Camera-type eye (tissue), 1 donor: ENCODE measurements at places on chromosomes 2 and 18. TPM values are rescaled to one million over a fixed set of nuclear protein-coding genes. Genes with fewer than 3 reads are reported as not detected.

Gene M1AP
- total RNA-seq: 0.44 TPM

Gene FAM110C
- 3.9 TPM for total RNA-seq

Gene KCNE4
- 17.8 TPM for total RNA-seq

Gene MEIS1
- 159 TPM for total RNA-seq

Gene VWC2L
- total RNA-seq: 11.5 TPM

Gene REG1B
- total RNA-seq: not detected

Gene PHOSPHO2
- 19.4 TPM for total RNA-seq

Gene NEU2
- not detected for total RNA-seq

Gene CAPN14
- 0.60 TPM for total RNA-seq

Gene ZSWIM2
- total RNA-seq: not detected

Gene KLHL29
- 31.6 TPM for total RNA-seq

Gene SERPINB3
- total RNA-seq: not detected
